Amygdala (tissue), 56 donors: ENCODE measurements at places on chromosomes 3 and 15.

- no peak for DNase-seq
Measured at GRCh38 chr3:12139111-12139511, 19.6 kb downstream of the TIMP4 start.

- DNase-seq = no peak
Measured at GRCh38 chr15:72770673-72771328, 12.8 kb downstream of the ADPGK start.

GRCh38 chr3:146818866-146819265 is 213.7 kb upstream of the PLSCR5 start:
- no peak for DNase-seq

DNA sequence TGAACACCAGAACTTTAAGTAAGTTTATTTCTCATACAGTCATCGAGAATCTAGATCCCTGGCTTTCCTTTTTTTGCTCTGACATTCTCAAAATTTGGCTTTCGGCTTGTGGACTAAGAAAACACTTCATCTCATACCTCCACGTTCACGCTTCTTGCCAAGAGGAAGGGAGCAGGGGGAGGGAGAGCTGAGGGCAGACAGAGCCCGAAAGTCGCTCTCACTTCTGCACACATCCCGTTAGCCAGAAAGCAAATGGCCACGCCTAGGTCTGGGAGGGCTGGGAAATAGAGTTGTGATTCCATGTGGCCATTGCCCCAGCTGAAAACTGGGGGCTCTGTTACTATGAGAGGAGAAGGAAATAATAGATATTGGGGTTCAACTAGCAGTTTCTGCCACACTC is 57.3 kb downstream of the MAP6D1 start:
- no peak for DNase-seq

DNA sequence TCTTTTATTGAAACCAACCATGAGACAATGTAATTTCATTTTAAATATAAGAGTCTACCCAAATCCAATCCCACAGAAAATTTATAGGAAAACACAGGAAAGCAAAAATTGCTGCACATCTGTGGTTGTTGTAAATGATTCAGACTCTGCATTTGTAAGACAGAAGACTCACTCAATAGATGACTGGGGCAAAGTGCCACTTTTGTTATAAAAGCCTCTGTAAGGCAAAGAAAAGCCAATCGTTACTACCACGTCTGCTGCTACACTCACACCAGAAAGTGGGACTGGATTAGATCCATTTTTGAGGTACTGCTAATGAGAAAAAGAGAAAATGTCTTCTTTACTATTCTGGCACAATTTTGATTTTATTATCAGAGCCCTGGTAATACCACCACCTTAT is 74.9 kb downstream of the SEMA6D start:
- DNase-seq = no peak

DNA sequence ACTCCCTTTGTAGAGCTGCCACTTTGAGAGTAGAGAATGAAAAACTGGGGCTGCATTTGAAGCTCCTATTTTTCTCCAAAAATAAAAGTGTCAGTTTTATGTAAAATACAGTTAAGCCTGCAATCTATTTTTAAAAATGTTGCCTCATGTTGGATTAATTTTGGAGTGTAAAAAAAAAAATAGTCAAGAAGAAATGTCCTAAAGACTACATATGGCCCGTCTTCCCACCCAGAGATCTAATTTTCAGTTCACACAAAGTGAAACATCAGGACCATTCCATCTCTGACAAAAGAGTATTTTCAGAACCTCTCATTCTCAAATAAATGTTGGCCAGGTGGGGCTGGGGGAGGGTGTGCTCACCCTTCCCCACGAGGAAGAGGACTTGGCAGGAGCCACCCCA is 62.7 kb downstream of the HHLA2 start:
- no peak for DNase-seq

- DNase-seq = no peak
Measured at GRCh38 chr3:78204977-78205376, 1165.1 kb downstream of the ROBO2 start.

- DNase-seq = no peak
Measured at GRCh38 chr3:52240886-52241370, 2.0 kb upstream of the TWF2 start.

DNA sequence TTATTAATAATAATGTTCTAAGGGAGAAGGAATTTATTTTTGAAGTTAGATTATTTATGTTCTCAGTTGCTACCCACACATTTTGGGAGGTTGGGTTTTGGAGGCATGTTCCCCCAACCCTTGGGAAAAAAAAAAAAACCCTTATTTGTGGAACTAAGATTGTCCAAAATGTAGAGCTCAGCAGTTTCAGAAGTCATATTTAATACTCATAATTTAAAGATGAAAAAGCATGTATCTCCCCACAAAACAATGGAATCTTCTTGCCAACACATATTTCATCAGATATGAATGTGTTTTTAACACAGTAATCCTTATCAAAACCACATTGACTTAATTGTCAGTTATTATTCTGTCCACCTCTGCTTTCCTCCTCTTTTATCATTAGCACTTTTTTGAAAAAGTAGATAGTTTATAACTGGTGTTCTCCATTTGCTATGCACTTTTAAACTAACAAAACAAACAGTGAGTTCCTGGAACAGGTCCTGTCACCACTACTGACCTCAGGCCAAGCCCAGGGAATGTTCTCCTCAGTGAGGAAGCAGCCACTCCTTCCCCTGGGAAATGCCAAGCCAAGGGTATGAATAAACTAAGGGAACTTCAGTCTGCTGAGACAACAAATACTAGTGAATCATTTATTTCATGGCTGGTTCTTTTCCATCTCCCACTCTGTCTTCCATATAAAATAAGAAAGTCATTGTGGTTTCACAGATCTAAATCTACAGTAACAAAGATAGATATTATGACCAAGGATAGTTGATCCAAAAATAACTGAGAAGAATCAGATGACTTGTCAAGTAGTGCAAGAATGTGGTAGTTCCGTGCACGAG is 414.4 kb upstream of the ALCAM start:
- no peak for DNase-seq

GRCh38 chr3:32082721-32083120 is 23.7 kb upstream of the GPD1L start:
- no peak for DNase-seq

DNA sequence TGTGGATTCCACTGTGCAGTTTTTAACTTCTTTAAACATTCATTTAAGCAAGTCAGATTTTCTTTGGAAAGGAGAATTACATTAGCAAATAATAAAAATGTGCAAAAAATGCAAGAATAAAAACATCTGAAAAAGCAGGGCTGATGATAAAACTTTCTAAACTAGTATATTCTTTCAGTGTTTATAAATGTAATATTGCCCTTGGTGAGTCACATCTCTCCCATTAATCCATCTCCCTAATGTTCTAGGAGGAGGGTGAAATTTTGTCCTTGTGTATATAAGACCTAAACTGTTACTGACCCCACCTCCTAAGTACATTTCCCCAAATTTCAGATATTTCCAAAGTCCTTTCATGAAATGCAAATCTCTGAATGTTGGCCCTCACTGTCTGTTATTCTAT is 28.5 kb upstream of the DCUN1D1 start:
- DNase-seq = no peak
